H9 (cell line): ENCODE measurements at places on chromosomes 5 and 9. TPM values are rescaled to one million over a fixed set of nuclear protein-coding genes. Genes with fewer than 3 reads are reported as not detected.
A peak's percentile ranks its signal among the peaks of the same experiment; 100 is the strongest.

- H3K4me1 ChIP-seq, result peaks cover 12% of the 10 kb centered on the region
- no peak overlapping the region for H3K4me3 ChIP-seq
- no peaks in the 10 kb centered on the region for H3K27me3 ChIP-seq
- H3K27ac ChIP-seq, result peak overlapping the region; percentile 85
- no peaks in the 10 kb centered on the region for H3K36me3 ChIP-seq
These were observed 38.6 kb downstream of the NFIB start for GRCh38 chr9:14275331-14275730.

ARAP3 gene
- total RNA-seq, result 27.3 and 27.6 TPM in 2 replicates

DNA sequence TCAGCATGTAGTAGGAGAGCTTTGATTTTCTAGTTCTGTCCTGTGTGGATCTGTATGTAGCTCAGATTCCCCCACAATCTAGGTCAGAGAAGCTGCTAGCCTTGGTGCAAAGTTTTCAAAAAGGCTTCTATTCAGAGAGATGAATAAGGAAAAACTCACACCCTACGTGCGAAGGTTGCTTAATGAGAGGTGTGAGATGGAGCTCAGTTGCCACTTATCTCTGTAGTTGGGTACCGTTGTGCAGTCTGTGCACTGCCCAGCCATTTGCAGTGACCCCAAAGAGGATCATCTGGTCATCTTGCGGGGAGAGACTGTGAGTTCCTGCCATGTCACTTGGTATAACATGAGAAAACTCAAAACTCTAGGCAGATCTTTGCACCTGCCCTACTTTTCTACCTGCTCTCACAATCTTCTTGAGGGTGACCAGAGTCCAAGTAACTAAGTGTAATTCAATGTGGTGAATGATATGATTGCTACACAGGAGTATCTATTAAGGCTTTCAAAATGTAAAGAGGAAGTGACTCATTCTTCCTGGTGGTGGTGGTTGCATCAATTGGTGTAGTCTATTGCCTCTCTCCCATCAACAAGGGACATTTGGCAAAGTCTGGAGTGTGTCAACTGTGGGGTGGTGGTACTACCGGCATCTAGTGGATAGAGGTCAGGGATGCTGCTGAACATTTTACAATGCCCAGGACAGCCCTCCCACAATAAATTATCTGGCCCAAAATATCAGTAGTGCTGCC is 65.2 kb downstream of the TMC1 start:
- H3K27me3 ChIP-seq, result no peaks in the 10 kb centered on the region
- H3K36me3 ChIP-seq, result no peaks in the 10 kb centered on the region
- no peak overlapping the region for H3K4me3 ChIP-seq
- no peak overlapping the region for H3K27ac ChIP-seq
- no peak for DNase-seq

DNA sequence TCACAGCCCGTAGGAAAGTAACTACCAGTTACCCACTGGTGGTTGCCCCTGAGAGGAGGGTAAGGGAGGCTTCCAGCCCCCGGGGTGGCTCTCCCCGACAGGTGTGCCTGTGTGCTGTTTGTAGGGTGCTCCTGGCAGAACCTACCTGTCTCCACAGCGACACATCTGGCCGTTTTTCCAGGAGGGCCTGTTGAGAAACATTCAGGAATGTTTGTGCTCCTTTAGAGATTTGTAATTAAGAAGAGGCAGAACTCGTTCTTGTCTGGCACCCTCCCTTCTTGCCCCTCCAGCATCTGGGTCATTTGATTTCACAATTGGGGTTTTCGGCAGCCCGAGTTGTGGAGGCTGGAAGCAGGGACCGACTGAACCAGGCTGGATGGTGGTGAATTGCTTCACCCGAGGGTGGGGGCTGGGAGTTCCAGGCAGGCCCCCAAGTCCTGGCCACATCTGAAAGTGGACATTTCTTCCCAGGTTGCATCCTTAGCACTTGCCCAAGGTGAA is 74.2 kb downstream of the WWC1 start:
- H3K4me1 ChIP-seq, result peaks cover 3% of the 10 kb centered on the region; the same call in 1 of the 2 replicates
- DNase-seq, result peak; percentile 73
- H3K27me3 ChIP-seq, result no peaks in the 10 kb centered on the region
- H3K27ac ChIP-seq, result no peak overlapping the region

- peaks cover 11% of the 10 kb centered on the region; the same call in 1 of the 3 replicates for H3K36me3 ChIP-seq
- H3K4me3 ChIP-seq, result no peak overlapping the region
- H3K27me3 ChIP-seq, result no peaks in the 10 kb centered on the region
These were observed 25.6 kb downstream of the CEP78 start for GRCh38 chr9:78261403-78262001.

DNA sequence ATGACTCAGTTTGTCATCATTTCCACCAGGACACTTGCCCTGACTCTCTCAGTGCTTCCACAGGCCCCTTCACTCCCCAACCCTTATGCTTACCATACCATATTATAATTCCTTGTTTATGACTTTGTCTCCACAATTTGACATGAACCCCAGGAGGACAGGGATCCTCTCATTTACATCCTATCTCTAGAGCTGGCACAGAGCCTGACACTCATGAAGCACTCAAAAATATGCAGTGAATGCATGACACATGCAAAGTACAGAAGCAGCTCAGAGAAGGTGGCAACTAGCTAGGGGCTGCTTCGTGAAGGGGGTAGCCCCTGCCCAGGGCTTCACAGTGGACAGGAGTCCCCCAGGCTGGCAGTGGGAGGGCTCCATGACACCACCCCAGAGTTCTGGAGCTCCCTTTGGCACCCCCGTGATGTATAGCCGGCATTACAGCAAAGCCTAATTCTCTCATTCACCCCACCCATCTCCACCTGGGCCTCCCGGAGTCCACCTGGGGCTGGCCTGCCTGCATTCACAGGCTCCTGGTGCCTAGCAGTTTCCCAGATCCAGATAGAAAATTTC is 112.0 kb upstream of the SPOCK1 start:
- H3K27me3 ChIP-seq, result no peaks in the 10 kb centered on the region
- H3K4me3 ChIP-seq, result no peak overlapping the region
- no peaks in the 10 kb centered on the region for H3K4me1 ChIP-seq
- no peak for DNase-seq

DNA sequence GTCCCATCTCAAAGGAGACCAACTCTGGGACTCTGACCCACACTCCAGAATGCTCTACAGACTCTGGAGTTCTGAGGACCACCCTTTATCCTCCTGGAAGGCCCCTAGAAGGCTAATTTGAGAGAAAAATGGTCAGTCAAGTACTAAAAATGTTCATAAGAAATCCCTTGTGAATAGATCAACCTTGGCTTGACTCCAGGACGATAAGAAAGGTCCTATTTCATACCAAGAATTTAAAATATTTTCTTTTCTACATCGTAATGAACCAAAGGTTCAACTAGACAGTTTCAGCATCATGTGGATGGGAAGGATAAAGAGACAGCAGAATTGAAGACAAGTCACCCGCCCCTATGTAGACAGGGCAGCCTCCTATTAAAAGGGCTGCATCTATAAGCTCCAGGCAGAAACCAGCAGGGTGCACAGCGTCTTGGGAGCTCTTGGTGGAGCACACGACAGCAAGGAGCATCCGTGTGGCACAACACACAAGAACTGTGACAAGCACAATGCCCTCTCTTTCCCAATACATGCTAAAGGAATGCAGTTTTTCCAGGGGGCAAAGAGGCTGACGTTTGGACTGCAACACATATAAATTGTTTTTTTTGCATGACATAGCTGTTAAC is 38.3 kb downstream of the RASEF start:
- H3K4me3 ChIP-seq, result no peak overlapping the region
- no peaks in the 10 kb centered on the region for H3K27me3 ChIP-seq
- no peaks in the 10 kb centered on the region for H3K4me1 ChIP-seq
- no peak overlapping the region for H3K27ac ChIP-seq
- no peaks in the 10 kb centered on the region for H3K36me3 ChIP-seq

DNA sequence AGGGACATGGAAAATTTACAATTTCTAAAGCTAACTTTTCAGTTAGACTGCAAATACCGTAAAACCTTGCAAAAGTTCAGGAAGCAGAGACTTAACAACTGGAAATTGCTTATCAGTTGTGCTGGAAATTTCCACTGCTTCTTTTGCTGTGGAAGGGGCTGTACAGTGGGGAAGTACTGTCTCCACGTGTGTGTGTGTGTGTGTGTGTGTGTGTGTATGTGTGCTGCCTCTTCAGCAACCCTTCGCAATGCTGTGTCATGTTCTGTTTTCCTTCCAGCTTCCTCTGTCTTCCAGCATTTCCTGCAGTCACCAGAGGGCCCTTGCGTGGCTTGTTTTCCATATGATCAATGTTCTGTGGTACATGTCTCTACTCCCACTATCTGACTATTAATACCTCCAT is 87.5 kb upstream of the RANBP3L start:
- no peak overlapping the region for H3K4me3 ChIP-seq
- no peaks in the 10 kb centered on the region for H3K36me3 ChIP-seq
- no peaks in the 10 kb centered on the region for H3K4me1 ChIP-seq
- no peak for DNase-seq

LCN12 gene
- total RNA-seq, result 2.1 and 4.5 TPM in 2 replicates

GFRA3 gene
- total RNA-seq, result 1.6 and 1.8 TPM in 2 replicates

DNA sequence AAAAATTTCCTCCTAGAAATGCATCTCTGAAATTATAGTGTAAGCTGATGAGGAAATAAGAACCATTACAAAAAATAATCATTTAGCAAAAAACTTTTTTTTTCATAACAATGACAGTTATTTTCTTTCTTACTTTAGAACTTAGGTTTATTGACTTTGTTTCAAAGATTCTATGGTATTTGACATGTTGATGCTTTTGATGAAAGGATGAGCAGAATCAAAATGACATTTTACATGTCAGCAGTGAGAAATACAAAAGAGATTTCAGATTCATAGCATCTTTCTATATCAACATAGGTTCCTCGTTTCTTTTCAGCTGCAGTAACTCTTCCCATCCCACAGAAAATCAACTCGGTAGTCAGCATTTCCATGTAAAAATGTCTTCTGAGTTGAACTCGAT is 1226.6 kb upstream of the C9orf72 start:
- H3K4me1 ChIP-seq, result no peaks in the 10 kb centered on the region
- no peaks in the 10 kb centered on the region for H3K27me3 ChIP-seq
- no peak overlapping the region for H3K27ac ChIP-seq
- H3K36me3 ChIP-seq, result no peaks in the 10 kb centered on the region

ENTREP1 gene
- 21.3 and 21.8 TPM in 2 replicates for total RNA-seq

ATP6V0E1 gene
- 101 TPM in 2 replicates for total RNA-seq

DNA sequence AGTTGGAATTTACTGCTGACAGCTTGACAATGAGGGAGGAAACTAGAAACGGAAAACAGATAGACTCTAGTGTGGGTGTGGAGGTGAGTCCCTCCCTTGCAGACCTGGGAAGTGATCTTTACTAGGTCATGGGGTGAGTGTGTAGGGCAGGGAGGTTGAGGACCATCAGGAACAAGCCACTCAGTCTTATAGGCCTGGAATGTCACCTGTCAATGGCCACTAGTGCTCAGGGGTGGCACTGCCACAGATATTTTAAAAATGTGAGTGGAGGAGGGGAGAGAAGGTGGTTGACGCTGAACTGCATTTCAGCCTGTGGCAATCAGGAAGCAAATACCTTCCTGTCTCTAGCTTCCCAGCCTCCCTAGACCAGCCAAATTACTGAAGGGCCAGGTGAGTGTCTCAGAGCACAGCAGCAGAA is 9.0 kb downstream of the OR2S2 start:
- H3K36me3 ChIP-seq, result peaks cover 2% of the 10 kb centered on the region
- H3K27ac ChIP-seq, result no peak overlapping the region
- no peak overlapping the region for H3K4me3 ChIP-seq
- peaks cover 3% of the 10 kb centered on the region; the same call in 1 of the 2 replicates for H3K4me1 ChIP-seq
- no peaks in the 10 kb centered on the region; the same call in 1 of the 2 replicates for H3K27me3 ChIP-seq

TRIM7 gene
- not detected in 2 replicates for total RNA-seq

- H3K36me3 ChIP-seq, result no peaks in the 10 kb centered on the region
- no peak for DNase-seq
- H3K27me3 ChIP-seq, result peaks cover 88% of the 10 kb centered on the region
- H3K4me3 ChIP-seq, result peak overlapping the region; percentile 16; the same call in 1 of the 3 replicates
- H3K4me1 ChIP-seq, result peaks cover 3% of the 10 kb centered on the region; the same call in 1 of the 2 replicates
These were observed 6.3 kb downstream of the NR2F1-AS1 start for GRCh38 chr5:93574491-93575305.

ENHO gene
- 11.3 and 14.5 TPM in 2 replicates for total RNA-seq

DNA sequence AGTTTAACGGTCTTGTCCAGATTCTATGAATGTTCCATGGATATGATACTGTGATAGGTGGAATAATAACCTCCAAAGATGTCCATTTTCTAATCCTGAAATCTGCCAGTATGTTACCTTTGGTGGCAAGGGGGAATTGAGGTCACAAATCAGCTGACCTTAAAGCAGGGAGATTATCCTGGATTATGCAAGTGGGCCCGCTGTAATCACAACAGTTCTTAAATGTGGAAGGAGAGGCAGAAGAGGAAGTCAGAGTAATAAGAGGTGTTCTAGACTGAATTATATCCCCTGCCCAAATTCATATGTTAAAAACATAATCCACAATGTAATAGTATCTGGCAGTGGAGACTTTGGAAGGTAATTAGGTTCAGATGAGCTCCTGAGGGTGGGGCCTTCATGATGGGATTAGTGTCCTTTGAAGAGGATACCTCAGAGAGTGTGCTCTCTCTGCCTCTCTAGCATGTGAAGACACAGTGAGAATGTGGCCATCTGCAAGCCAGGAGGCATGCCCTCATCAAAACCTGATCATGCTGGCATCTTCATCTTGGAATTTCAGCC is 47.6 kb upstream of the ZFAND5 start:
- no peak for DNase-seq
- H3K4me3 ChIP-seq, result no peak overlapping the region

- H3K36me3 ChIP-seq, result no peaks in the 10 kb centered on the region
- no peak overlapping the region for H3K27ac ChIP-seq
- no peaks in the 10 kb centered on the region; the same call in 1 of the 2 replicates for H3K27me3 ChIP-seq
These were observed 2.8 kb upstream of the ARRDC1 start for GRCh38 chr9:137602661-137603060.

C7 gene
- 0.52 and 0.70 TPM in 2 replicates for total RNA-seq

MYMK gene
- not detected in 2 replicates for total RNA-seq

MEF2C gene
- total RNA-seq, result 0.11 and 0.20 TPM in 2 replicates

PALM2AKAP2 gene
- total RNA-seq, result 3.6 and 4.0 TPM in 2 replicates

DNA sequence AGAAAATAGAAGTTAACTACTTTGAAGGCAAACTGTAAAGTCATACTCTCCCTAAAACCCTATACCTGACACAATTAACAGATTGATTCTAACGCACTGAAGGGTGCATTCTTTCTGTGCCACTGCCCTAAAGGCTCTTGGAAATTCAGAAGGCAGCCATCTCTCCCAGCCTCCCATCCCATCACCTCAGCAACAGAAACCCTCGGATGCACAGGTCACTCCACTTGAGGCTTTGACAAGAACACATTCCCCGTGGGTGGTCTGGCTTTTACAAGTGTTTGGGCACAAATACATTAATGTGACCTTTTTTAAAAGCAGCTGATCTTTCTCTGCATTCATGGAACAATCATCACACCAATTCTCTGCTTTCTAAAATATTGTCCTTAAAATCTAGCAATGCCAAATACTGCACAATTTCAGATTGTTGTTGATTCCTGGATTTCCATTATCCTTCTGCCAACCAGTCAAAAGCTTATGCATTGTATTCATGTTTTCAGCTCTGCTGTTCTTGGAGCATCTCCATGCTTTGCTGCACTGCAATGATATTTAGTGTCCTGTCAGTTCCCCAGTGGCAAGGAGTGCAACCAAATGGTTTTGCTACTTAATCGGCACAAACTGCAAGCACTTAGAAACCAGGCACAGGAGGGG is 175.6 kb downstream of the TMEM161B start:
- H3K4me3 ChIP-seq, result no peak overlapping the region
- H3K4me1 ChIP-seq, result peaks cover 10% of the 10 kb centered on the region; the same call in 1 of the 2 replicates
- no peak overlapping the region for H3K27ac ChIP-seq
- DNase-seq, result no peak
- H3K36me3 ChIP-seq, result no peaks in the 10 kb centered on the region
